NCI-H460 (cell line): ENCODE measurements at places on chromosomes 13 and 19.

DNA sequence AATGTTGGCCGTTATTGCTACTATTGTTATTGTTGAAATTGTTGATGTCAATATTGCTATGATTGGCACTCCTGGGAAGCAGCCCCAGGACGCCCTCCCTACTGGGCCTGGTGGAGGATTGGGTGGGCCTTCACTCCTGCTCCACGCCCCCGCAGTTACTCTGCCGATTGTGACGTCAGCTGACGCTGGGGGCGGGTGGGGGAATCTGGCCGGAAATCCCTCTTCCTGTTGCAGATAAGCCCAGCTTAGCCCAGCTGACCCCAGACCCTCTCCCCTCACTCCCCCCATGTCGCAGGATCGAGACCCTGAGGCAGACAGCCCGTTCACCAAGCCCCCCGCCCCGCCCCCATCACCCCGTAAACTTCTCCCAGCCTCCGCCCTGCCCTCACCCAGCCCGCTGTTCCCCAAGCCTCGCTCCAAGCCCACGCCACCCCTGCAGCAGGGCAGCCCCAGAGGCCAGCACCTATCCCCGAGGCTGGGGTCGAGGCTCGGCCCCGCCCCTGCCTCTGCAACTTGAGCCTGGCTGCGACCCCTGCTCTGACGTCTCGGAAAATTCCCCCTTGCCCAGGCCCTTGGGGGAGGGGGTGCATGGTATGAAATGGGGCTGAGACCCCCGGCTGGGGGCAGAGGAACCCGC lies at the start of gene ETV2:
ETV2 (plus strand) TSS at position 231 of the 637 bp plus-strand sequence. CDS start 716 bp downstream, outside the sequence.
- no peak for DNase-seq

- DNase-seq = no peak
Measured at GRCh38 chr13:75368167-75368566, 113.8 kb downstream of the TBC1D4 start.

DNA sequence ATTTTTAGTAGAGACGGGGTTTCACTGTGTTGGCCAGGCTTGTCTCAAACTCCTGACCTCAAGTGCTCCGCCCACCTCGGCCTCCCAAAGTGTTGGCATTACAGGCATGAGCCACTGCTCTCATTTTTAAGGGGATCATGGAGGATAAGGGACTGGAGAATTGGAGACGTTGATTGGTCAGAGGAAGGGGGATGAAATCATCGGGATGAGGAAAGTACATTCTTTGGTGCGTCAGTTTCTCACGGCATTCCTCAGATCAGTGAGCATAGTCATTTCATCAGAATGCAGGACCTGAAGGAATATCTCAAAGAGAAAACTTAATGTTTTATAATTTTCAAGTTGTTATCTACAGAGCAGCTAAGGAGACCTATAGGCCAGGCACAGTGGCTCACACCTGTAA lies 14.0 kb downstream of the ZNF114 start:
- DNase-seq = no peak

- no peak for DNase-seq
Measured at GRCh38 chr13:94415500-94416237, 63.8 kb downstream of the DCT start.

DNA sequence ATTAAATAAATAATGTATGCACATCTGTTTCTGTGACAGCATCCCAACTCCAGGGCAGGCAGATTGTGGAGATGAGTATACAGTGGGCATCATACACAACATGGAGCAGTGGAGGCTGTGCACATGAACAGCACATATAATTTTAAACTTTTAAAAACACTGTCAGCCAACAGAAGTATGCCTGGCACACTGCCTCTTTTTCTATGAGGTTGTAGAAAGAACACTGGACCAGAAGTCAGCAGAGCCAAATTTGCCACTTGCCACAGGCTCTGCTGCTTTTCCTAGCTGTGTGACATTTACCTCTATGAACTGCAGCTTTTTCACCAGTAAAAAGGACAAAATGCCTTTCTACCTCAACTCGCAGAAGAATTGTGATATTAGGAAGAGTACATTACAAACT lies 118.7 kb downstream of the FRY start:
- no peak for DNase-seq

- DNase-seq = no peak
Measured at GRCh38 chr19:14770944-14771839, 7.2 kb downstream of the ADGRE2 start.

- DNase-seq = no peak
Measured at GRCh38 chr13:42574011-42574410, at the start of gene TNFSF11. Gene TNFSF11, plus strand, starts transcription at chr13:42574152. Its CDS starts 152 bp downstream, at chr13:42574304.

GRCh38 chr13:97986835-97987234 lies 33.4 kb downstream of the IPO5 start:
- no peak for DNase-seq

GRCh38 chr13:42883142-42883541 lies 101.8 kb downstream of the FAM216B start:
- no peak for DNase-seq

DNA sequence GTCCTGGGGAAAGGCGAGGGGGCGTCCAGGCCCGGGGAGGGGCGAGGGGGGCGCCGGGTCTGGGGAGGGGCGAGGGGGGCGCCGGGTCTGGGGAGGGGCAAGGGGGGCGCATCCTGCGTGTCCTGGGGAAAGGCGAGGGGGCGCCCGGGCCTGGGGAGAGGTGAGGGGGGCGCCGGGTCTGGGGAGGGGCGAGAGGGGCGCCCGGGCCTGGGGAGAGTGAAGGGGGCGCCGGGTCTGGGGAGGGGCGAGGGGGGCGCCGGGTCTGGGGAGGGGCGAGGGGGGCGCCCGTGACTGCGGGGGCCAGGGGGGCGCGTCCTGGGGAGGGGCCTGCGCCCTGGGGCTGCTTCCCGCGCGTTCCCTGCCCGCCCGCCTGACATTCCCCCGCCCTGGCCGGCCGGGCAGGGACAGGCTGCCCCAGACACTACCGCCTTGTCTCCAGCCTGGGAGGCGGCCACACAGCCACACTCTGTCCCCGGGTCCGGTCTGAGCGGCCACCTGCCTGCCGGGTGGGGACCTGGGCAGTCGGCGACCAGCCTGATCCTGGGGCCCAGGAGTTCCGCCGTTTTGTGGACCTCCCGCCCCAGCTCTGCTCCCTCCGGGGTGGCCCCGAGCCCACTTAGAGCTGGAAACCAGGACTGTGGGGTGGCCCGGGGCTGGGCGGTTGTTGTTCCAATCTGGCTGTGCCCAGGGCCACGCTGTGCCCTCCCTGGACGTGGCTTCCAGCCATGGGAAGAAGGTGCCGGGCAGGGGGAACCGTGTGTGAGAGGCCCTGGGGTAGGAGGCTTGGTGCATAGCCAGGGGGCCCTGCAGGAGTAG lies 11.8 kb downstream of the PALM start:
- DNase-seq = no peak

- no peak for DNase-seq
Measured at GRCh38 chr19:29708554-29709439, 6.3 kb downstream of the C19orf12 start.

- DNase-seq = no peak
Measured at GRCh38 chr19:34495416-34495815, 13.9 kb downstream of the WTIP start.

- no peak for DNase-seq
Measured at GRCh38 chr13:80214521-80214991, 126.4 kb downstream of the SPRY2 start.
